ENCODE measurements at places on chromosomes 6 and 20.

DNA sequence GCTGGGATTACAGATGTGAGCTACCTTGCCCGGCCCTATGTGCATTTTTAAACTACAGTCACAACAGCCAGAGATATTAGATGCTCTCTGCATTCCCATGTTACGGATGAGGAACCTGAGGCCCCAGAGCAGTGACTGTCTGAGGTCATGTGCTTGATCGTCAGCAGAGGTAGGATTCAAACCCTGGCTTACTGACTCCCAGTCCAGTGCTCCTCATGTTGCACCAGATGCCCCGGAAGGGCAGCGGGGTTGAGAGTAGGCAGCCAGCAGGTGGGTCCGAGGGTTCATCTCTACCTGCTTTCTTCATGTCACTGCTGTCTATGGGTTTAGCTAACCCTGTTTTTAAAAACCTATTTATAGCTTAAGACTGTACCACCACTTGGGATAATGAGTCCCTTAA, 9.3 kb upstream of the ZNF335 start:
- DNase-seq, result no peak

DNA sequence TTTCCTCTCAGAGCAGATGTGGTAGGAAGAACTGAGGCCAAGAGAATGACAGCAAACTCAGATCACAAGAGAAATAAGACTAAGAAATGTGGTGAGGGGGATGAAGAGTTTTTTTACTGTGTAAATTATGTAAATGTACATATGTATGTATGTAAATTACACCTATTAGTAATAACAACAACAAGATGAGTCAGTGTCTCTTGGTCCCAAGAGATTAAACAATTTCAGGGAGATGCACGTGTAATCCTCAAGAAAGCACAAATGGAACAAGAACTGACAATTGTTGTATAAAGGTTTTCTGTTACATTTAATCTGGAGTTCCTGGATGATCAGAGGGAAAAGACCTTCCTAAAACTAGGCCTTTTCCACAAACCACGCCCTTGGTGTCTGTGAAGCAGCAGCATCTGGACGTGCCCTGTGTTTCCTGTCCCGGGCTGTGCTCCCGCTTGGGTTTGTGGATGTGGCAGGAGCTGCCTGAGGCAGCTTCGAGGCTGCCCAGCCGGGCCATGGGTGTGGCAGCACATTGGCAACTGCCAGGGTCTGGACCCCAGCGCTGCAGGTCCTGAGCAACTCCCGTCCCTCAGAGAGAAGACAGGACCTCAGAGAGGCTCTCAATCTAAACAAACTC, 994 bp downstream of the CLDN20 start:
- no peak for DNase-seq

DNA sequence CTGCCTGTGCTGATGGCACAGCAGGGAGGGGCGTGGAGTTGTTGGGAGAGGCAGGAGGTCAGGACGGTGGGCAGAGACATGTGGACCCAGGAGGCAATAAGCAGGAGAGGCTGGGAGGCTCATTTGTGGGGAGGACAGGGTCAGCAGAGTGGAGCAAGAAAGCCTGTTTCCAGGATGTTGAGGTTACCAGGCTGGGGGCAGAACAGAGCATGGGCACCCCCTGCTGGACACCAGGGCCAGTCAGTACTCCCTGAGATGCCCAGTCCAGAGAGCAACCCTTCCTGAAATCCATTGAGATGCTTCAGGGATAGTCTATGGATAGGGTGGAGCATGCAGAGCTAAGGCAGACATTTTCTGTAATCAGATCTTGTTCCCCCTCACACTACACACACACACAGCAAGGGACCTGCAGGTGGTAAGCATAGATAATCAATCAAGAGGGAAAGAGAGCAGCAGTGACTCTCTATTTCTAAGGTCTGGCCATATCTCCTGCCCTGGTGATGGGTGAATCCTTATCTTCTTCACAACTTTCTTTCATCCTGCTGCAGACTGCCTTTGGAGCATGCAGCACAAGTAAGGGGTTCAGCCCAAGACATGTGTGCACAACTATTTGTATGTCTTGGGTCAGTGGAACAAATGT, 41.7 kb downstream of the MOCS1 start:
- no peak for DNase-seq

DNA sequence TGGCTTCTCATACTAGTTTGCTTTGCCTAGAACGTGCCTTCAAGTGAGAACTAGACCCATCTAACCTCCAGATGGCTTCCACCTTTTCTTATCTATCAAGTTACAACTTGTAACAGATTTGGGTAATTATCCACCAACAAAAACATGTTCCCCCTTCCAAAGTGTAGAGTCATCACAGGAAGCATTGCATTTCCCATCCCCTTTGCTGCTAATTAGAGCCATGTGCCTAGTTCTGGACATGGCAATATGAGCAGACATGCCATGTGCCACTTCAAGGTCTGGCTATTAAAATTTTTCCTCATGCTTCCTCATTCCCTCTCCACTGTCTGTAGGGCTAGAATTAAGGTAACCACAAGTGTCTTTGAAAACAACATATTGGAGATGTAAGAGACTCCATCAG, 814.4 kb downstream of the TENT5A start:
- DNase-seq, result no peak

- DNase-seq, result no peak
These were observed 108.9 kb upstream of the EMILIN3 start for GRCh38 chr20:41475503-41475902.

GRCh38 chr20:19288061-19288460, 75.6 kb downstream of the SLC24A3 start:
- no peak for DNase-seq
